ENCODE measurements at places on chromosomes 11 and 22. TPM values are rescaled to one million over a fixed set of nuclear protein-coding genes. Genes with fewer than 3 reads are reported as not detected.

Gene SLC5A4
- total RNA-seq = 1.6 TPM

Gene PDGFD
- 50.6 TPM for total RNA-seq

Gene OR5D18
- total RNA-seq = not detected

Gene KDM2A
- 129 TPM for total RNA-seq

Gene PANX3
- not detected for total RNA-seq

All from ascending aorta (tissue), 2 donors.